ENCODE measurements at places on chromosomes 13 and 19.

- DNase-seq: peak; percentile 53
Observed at GRCh38 chr13:23427342-23427843, 6.1 kb downstream of the SACS start.

DNA sequence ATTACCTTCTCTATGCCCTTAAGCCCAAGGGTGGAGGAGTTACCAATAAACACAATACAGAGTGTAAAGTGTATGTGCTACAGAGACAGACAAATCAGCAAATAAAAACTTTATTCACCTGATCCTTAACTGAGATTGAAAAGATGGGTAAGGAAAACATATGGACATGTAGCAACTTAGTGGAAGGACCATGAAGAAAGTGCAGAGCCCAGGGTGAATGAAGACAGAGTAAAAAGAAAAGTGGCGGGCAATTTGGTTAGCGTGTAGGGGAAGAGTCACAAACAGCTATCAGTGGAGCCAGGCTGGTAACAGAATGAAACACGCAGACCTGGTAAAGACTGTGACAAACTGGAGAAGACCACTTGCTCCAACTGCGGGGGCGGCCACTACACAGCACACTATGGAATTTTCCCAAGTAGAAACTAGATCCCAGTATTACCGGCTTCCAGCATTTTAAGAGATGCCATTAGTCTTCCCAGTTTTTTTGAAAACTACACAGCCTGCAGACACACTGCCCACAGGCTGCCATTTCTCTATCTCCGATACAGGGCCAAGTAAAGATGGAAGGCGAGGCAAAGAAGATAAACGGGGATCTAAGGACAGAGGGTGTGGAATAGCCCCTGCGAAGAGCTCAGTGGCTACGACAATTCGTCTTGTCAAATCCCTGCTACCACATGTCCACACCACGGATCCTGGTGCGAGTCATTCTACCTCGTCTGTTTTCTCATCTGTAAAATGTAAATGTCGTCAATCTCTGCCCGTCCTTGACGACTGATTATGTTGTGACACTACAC, 1.2 kb downstream of the UQCRFS1 start:
- peak; percentile 1 for DNase-seq

- DNase-seq: no peak
Observed at GRCh38 chr19:18119717-18120105, 22.1 kb downstream of the MAST3 start.

- no peak for DNase-seq
Observed at GRCh38 chr13:51175021-51175420, 47.2 kb upstream of the FAM124A start.

- DNase-seq: no peak
Observed at GRCh38 chr19:5096536-5096935, 127.6 kb downstream of the KDM4B start.

DNA sequence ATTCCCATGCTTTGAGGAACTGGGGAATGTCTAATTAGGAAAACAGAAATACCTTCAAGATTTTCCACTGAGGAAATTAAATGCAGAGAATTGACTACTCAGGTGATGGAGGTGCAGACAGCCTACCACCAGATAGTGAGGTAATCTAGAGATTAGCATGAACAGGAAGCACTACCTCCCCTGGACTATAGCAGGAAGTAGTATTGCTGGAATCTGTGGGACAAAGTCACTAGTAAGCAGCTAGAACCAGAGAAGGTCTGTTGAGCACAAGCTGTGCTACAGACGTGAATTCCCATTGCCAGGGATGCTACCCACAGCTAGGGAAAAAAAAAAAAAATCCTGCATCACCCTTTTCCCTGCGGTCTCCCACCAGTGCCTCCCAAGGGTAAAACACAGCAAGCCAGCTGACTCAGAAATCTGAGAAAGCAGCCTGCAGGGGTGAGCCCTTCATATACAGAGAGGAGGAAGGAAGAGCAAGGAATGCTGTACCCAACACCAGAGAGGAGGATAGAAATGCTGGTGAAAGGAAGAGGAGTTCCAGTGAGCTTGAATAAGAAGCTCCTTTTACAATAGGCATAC, 10.2 kb downstream of the ENOX1 start:
- DNase-seq: no peak

DNA sequence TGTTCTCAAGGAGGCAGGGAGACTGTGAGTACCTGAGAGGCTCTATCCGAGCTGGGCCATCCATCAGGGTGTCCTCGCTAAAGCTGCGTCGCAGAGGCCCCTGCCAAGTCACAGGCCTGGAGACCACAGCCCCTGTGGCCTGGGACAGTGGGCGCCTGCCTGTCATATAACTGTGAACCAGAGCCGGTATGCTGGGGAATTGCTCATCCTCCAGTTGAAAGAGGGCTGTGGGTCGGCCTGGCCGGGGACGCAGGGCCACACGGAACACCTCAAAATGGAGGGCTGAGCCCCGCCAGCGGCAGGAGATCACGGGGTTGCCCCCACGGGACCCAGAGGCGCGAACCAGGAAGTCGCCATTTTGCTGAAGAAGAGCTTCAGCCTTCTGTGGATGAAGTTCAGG, 6.6 kb downstream of the SH2D3A start:
- no peak for DNase-seq

DNA sequence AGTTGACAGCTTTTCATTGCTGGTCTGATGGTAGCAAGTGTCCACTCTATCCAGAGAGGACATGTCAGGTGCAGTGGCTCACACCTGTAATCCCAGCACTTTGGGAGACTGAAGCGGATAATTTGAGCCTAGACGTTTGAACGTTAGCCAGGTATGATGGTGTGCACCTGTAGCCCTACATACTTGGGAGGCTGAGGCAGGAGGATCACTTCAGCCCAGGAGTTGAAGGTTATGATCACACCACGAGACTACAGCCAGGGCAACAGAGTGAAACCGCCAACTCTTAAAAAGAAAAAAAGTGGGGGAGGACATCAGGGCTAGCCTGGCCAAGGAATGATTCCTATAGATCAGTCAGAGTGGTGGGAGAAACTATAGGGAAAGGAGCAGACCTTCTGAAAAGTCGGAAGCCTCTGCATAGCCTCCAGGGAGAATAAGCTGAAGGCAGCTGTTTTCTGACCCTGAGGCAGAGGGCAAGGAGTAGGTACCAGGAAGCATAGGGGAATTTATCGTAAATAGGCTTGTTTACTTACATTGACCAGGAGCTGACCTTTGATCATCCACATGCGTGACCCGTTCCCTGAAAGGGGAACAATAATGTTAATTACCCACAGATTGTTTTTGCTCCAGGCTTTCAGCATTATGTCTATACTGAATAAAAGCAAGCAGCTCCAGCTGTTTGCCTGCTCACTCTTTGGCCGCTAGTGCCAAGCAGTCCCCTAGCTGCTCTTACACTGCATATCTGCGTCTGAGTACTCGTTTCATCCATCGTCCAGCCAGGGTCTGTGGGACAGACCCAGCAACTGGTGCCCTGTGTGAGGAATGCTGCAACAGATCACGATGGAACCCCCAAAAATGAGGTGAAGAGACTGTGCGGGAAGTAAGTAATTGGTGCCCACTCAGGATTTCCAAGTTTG, 161.6 kb downstream of the RNF17 start:
- no peak for DNase-seq

- no peak for DNase-seq
Observed at GRCh38 chr13:99577934-99578917, 77.0 kb downstream of the TM9SF2 start.

- no peak for DNase-seq
Observed at GRCh38 chr19:2415281-2415972, 12.0 kb downstream of the TIMM13 start.

DNA sequence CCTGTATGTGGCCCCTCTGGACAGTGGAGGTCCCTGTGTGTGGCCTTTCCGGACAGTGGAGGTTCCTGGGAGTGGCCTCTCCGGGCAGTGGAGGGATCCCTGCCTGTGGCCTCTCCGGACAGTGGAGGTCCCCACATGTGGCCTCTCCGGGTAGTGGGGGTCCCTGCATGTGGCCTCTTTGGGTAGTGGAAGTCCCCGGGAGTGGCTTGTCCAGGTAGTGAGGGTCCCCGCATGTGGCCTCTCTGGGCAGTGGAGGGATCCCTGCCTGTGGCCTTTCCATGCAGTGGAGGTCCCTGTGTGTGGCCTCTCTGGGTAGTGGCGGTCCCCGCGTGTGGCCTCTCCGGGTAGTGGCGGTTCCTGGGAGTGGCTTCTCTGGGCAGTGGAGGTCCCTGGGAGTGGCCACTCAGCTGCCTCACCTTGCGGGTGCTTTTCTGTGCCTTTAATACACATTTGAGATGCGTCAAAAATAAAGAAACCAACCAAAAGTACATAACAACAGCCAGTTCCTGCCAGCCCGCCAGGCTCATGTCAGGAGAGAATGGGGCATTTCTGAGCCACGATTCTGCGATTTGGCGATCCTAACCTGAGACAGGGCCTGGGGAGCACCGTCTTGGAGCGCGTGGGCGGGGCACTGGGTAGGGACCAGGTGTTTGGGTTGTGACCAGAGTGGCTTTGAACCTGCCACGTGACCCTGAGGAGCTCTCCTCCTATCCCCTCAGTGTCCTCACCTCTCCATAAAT, 194.7 kb downstream of the ZNF536 start:
- DNase-seq: no peak

DNA sequence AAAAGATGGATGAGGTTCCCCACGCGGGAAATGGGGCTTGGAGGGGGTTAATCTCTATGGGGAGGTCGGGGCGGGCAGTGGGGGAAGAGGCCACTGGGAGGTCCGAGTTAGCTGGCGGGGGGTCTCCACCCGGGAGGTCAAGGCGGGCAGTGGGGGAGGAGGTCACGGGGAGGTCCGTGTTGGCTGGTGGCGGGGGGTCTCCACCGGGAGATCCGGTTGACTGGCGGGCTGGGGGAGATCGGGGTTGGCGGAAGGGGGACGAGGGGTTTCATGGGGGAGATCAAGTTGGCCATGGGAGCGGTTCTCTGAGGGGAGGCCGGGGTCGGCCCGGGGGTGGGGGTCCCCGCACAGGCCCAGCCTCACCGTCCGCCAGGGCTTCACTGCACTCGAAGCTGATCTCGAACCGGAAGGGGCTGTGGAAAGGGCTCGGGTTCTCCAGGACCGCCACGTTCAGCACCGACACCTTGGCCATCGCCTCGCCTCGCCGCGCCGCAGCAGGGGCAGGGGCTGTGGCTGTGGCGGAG, 342 bp downstream of the ASF1B start:
- no peak for DNase-seq

DNA sequence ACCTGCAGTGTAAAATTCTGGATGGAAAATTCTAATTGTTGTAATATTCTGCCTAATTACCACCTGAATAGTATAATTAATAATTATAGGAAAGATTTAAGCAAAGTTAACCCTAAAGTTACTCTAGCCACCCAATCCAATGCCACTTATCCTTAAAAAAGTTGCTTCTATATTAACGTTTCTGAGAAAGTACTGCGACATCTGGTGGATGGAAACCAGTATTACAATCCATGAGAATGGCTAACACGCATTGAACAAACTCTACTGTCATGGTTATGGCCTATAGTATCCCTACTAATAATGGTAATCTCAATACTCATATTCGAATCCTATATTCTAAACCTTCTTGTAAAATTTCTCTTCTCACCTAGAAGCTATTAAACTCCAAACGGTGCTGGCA, 1551.8 kb downstream of the SLITRK1 start:
- DNase-seq: no peak
